Epithelial cell of proximal tubule (primary cell): ENCODE measurements at places on chromosomes 4 and X. TPM values are rescaled to one million over a fixed set of nuclear protein-coding genes. Genes with fewer than 3 reads are reported as not detected.

GRCh38 chrX:151912780-151913179, at the start of gene MAGEA4:
MAGEA4 (plus strand) TSS chrX:151912889; CDS start chrX:151923665, 10,776 bp downstream.
- no peak for DNase-seq

DNA sequence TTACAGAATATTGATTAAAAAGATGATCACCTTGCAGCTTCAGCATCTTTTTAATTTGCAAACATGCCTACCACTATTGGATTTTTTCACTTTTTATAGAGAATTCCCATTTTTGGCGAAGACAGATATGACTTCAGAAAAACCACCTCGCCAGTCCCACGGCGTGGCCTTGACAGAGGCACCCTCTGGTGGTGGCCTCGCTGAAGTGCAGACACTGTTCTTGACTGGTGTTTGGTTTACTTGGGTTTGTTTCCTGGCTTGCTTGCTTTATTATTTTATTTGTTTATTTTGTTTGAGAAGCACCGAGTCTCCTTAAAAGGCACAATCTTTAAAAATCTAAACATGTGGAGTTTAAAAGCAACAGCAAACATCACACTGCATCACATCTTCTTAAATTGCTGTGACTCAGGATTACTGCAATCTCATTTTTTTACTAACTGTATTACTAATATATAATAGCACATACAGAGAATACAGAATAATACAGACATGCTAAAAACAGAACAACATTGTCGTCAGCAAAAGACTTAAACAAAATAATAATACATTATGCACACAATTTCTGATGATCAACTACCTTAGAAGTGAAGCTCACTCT, 13.1 kb upstream of the AMTN start:
- DNase-seq: peak; percentile 1

DNA sequence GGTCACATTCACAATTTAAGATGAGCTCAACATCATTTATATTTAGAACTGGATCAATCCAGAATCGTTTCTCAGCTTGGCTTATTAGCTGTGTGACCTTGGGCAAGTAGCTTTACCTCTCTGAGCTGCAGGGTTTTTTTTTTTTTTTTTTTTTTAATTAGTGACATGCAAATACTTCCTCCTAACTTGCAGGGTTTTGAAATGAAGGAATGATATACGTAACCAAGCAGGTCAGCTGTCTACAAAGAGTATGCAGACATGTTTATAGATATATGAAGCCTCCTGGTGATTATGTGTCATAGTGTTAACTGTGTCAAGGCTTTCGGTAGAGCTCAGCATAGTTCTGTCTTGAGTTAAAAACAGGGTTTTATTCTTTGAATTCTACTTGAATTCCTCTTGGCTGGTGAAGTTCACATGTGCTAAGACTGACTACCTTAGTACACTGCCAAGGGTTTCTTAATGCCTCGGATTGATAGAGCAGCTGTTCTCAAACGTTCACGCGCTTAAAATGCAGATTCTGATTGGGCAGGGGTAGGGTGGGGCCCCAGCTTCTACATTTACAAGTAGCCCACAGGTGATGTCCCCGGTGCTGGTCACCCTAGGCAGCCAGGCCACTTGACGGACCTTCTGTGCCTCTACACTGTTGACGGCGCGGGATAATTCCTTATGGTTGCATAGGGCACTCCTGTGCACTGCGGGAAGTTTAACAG, 654 bp upstream of the STS start:
- no peak for DNase-seq

DNA sequence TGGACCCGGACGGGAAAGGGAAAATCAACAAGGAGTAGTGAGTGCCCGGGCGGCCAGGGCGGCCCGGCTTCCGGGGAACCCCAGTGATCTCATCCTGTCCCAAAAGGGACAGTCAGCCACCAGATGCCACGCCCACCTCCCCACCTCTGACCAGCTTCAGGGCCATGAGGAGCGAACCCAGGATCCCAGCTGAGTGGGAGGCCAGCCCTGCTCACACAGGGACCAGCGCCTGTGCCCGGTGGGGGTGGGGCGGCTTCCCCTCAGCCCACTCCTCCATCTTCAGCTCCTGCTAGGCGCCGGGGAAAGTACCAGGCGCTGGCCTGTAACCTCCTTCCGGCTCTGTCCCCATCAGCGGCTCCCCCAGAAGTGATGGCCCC, 6.2 kb downstream of the MYL5 start:
- DNase-seq: no peak

NCAPG gene
- total RNA-seq: 56.4 and 66.9 TPM in 2 replicates

DNA sequence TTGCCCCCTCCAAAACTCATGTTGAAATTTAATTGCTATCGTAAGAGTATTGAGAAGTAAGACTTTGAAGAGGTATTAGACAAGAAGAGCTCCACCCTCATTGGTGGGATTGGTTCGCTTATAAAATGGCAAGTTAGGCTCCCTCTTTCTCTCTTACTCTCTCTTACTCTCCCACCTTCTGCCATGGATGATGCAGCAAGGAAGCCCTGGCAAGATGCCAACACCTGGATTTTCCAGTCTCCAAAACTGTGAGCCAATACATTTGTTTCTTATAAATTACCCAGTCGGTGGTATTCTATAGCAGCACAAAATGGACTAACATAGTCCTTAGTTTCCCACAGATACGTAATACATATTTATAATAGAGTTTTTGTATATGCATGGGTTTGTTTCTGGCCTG, 119.4 kb downstream of the DDIT4L start:
- no peak for DNase-seq

- no peak for DNase-seq
Observed at GRCh38 chr4:74156521-74156920, 1.4 kb upstream of the MTHFD2L start.

DNA sequence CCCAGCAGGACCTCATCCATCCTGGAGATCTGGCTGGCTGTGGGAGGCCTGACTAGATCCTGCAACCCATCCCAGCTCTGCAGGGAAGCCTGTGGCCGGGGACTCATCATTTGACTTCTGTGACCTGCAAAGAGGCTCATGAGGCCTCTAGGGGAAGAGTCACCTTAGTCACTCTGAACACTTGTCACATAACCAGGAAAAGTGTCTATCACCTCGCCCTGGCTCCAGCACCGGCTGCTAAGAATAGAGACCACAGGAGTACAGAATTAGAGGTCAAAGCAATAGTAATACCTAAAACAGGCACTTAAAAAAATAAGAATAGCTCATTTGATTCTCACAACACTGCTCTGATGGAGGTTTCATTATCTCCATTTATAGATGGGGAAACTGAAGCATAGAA, 3.8 kb upstream of the NSG1 start:
- DNase-seq: no peak

- no peak for DNase-seq
Observed at GRCh38 chr4:100929135-100929534, 411.3 kb upstream of the EMCN start.

GPR82 gene
- total RNA-seq: not detected in 2 replicates

DNA sequence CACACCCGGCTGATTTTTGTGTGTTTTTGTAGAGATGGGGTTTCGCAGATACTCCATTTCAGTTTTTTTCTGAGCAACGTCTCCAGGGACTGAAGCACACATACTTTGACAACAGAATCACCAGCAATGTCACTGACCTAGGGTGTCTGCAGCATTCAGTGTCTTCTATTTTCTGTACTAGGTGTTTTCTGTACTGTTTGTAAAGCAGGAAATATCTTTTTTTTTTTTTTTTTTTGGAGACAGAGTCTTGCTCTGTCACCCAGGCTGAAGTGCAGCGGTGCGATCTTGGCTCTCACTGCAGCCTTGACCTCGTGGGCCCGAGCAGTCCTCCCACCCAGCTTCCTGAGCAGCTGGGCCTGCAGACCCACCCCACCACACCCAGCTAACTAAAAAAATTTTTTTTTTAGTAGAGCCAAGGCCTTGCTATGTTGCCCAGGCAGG, 8.9 kb downstream of the ADD1 start:
- DNase-seq: no peak

DNA sequence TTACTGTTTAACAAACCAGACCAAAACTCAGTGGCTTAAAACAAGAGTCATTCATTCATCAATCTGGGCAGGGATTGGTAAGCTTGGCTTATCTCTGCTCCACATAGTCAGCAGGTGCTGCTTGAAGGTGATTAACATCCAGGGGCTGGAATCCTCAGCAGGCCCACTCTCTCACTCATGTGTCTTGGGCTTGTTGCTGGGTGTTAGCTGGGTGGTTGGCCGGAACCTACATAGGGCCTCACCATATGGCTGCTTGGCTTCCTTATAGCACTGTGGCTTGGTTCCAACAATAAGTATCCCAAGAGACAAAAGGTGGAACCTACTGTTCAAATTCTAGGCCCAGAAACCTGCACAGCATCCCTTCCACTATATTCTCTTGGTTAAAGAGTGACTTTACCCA, 125.0 kb downstream of the RASGEF1B start:
- no peak for DNase-seq

GRCh38 chr4:68062501-68062900, 67.2 kb downstream of the TMPRSS11F start:
- DNase-seq: no peak

- no peak for DNase-seq
Observed at GRCh38 chrX:40097504-40098263, at the start of gene BCOR. BCOR (minus strand) TSS chrX:40097958; CDS start chrX:40077929, 20,029 bp downstream.

- DNase-seq: no peak
Observed at GRCh38 chr4:120403296-120403695, 336.6 kb upstream of the MAD2L1 start.

DNA sequence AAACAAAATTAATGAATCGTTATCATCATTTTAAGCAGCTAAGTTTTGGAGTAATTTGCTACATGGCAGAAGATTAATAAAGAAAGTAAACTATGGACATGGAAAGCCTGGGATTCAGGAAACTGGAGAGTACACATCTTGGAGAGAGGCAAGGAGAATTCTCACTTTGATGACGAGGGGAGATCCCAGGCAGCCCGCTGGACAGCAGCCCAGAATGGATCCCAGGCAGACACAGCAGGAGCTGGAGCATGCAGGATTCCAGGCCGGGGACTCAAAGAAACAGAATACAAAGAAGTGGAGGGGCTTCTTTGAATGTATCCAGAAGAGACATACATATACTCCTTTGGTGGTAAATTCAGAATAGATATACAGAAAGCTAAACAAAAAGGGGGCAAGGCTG, 118.0 kb upstream of the ATP6AP2 start:
- DNase-seq: no peak

ASMT gene
- total RNA-seq: not detected in 2 replicates

GRCh38 chrX:9662148-9662547, 103.5 kb downstream of the GPR143 start:
- no peak for DNase-seq

PTCHD1 gene
- total RNA-seq: 0.06 TPM in 1 of 2 replicates, not detected in the other

USP17L24 gene
- not detected in 2 replicates for total RNA-seq
